T1000 (cell line): ENCODE measurements at places on chromosomes 2 and 18.

DNA sequence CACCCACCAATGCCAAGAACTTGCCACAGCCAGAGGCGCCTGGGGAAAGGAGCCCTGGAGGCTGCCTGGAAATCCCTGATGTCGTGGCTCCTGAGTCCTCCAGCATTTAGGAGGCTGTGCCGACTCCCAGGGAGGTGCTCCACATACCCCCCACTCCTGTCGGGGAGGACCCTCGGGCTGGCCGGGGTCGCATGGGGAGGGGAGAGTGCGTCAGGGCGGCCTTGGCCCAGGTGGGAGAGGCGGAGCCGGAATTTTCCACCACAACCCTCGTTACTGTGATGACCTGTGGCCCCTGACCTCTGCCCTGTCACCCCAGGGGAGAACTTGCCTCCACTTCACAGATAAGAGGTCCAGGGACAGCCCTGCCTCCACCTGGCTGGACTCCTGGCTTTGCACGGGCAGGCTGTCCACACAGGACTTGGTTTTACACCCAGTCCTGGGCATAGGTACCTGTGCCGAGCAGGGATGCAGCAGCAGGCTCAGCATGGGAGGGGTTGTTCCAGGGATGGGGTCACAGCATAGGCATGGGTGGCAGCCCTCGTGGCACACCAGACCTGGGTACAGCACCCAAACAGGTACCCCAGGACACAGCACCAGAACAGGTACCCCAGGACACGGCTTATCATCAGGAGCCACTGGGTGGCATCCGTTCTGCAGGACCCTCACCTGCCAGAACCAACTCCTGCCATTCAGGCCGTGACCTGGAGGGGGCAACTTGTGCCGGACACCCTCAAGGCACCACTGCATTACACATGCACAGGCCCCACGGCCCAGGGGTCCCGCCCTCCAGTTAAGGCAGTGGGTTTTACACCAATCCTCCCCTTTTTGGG is 12.3 kb upstream of the AGXT start:
- DNase-seq = no peak

DNA sequence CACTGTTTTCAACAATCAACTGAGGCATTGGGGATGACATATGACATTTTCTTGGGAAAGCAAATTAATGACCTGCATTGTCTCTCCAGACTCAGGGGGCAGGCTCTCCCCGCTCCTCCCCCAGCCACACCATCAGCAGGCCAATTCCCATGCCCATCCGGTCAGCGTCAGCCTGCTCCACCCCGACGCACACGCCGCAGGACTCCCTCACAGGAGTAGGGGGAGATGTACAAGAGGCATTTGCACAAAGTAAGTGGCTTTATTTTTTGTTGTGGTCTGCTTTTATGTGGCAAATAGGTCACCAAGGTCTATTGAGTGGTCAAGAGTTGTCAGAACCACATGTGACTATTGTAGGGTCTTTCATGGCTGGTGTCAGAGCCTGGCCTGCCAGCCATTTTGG is 165.1 kb downstream of the DTNA start:
- no peak for DNase-seq

GRCh38 chr2:98086491-98087446 is at the start of gene VWA3B:
TSS of gene VWA3B (plus strand) at chr2:98087167. CDS start at chr2:98093093, 5,926 bp downstream.
- DNase-seq = peak; percentile 56

GRCh38 chr2:232225429-232225828 is 153.1 kb upstream of the ALPP start:
- no peak for DNase-seq

- DNase-seq = no peak
These were observed 282.0 kb upstream of the CHST9 start for GRCh38 chr18:27467073-27467472.

DNA sequence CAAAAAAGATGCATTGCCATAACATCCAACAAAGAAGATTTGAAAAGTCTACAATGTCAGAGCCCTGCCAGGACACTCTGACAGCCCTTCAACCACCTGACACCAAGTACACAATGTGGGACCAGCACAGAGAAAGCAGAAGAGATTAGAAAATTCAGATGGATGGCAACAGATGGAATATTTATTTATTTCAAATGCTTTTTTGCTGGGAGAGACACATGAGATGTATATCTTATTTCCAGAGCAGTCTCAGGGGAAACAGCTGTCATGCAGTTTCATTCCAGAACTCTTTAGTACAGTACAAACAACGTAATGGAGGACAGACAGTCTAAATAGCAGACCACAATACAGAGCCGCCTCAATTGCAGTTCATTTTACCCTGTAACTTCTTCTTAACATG is 110.1 kb downstream of the MAIP1 start:
- no peak for DNase-seq

GRCh38 chr2:48397846-48398245 is 132.1 kb upstream of the STON1 start:
- no peak for DNase-seq

- DNase-seq = no peak
These were observed 50.3 kb downstream of the INHBB start for GRCh38 chr2:120396013-120396860.

DNA sequence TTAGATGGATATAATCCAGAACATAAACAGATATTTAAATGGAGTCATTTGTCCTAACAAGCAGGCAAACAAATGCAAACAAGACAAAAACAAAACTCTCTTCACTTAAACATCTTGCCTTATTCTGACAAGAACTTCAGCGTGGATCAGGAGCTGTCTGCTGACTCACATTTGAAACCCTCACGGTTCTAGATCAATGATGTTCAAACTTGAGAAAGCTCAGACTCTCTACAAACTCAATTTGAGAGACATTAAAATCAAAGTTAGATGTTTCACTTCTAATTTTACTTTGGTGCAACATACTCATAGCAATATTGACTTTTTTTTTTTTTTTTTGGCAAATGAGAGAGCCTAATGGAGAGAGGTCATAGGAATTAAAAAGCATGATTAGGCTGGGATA is 362.8 kb upstream of the SLC14A2 start:
- no peak for DNase-seq

GRCh38 chr2:39024833-39025232 is 96.0 kb downstream of the SOS1 start:
- no peak for DNase-seq

- DNase-seq = no peak
These were observed 5.4 kb downstream of the CHMP3 start for GRCh38 chr2:86557836-86558235.
